ENCODE measurements at places on chromosomes 7 and 10.

DNA sequence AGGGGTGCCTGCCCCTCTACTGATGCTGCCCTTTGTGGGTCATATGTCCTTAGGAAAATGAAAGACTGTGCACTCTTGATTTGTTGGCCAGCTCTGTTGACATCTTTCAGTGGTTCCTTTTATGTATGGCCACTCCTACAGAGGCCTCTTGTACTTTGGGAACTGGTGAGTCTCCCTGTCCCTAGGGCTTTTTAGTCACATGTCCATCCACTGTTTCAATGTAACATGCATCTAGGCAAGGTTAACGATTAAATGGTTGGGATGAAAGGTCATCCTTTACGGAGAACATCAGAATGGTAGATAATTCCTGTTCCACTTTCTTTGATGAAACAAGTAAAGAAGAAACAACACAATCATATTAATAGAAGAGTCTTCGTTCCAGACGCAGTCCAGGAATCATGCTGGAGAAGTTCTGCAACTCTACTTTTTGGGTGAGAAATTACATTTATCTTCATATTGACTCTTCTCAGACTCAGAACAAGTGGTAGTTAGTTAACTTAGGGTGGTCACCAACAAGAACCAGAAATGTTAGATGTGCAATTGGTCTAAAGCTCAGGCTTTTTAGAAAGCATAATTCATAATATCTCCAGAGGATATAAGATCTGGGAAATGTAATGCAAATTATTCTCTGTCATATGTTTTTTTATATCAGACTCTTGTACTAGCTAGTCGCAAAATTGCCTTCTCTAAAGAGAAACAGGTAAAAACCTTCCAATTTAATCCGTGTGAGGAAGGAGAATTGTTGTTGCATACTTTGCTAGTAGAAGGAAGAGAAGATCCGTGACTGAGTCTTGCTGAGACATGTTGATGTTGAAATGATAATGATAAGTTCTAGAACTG lies at the start of gene ABCC2:
Gene ABCC2 (plus strand): TSS at position 194 of the 840 bp plus-strand sequence. CDS start 205 bp downstream, at position 399.
- no peak for DNase-seq

- DNase-seq: no peak
Measured at GRCh38 chr10:87661861-87662785, 2.4 kb downstream of the PAPSS2 start.

- DNase-seq: no peak
Measured at GRCh38 chr7:29146888-29147609, 712 bp upstream of the CPVL start.

- no peak for DNase-seq
Measured at GRCh38 chr10:132193907-132194552, 7.3 kb downstream of the DPYSL4 start.

DNA sequence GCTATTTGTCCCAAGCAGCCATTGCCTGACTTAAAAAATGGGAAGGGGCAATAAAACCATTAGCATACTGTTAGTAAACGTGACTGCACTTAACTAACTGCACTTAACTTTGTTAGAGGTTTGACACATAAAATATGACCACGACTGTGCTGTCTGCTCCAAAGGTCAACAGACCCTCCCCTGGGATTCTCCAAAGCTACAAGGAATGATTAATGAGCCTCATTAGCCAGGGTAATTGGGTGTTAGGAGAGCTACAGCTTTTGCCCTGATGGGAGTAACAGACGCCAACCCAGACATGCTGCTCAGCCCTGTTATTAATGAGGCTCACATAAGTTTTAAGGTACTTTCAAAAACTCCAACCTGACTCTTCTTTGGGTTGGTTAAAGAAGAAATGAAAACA lies 129.4 kb upstream of the PLPP4 start:
- DNase-seq: no peak

- no peak for DNase-seq
Measured at GRCh38 chr7:2897023-2897422, 52.9 kb upstream of the GNA12 start.

GRCh38 chr7:81383846-81384245 lies 386.0 kb downstream of the HGF start:
- no peak for DNase-seq

GRCh38 chr7:112540839-112541577 lies 60.2 kb downstream of the LSMEM1 start:
- no peak for DNase-seq

DNA sequence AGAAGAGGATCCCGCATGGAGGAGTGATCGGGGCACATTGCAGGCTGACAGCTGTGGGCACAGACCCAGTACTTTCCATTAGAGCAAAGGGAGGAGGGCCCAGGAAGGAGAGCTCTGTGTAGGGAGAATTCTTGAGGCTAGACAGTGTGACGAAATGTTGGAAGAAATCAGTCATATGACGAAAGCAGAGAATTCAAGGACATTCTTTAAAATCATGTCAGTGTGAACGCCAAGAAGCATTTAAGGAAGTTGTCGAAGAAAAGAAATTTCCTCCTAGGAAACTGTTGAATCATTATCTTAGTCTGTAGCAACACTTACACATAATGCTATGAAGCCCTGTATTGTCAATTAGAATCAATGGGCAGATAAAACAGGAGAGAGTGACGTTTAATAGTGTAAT lies 191.3 kb upstream of the ADARB2 start:
- no peak for DNase-seq

DNA sequence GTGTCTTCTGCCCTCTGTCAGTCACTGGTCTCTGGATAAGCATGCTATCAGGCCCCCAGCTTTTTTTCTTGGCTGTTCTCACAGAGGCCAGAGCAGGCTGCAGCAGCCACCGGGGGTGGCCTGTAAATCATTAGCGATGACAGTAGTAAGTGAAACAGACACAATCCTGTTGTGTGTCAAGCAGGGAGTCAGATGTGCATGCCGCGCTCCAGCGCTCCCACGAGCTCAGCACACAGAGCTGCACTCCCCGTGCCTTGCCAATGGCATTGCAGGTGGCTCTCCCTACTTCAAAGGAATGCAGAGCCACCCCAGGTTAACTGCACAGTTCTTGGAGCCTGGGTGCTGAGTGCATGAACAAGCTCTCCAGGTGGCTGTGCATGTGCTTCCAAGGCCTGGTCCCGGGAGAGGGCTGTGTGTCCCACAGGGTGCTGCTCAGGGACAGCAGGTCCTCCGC lies 226.1 kb downstream of the GLRX3 start:
- no peak for DNase-seq

DNA sequence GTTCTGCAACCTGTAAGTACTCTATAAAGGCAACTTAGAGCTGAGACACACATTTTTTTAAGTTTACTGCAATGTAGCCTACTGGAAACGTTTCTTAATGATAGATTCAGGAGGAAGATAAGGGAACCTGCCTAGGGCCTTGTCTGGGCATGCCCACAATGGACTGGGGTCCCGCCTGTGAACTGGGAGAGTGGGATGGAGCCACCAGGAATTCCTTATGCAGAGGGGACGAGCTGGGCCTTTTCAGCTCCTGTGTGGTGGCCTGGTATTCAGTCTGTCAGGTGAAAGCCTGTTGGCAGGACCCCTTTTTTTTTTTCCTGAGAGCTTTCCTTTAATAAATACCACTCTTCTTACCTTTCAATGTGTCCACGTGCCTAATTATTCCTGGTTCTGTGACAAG lies 384.4 kb upstream of the ZWINT start:
- no peak for DNase-seq

DNA sequence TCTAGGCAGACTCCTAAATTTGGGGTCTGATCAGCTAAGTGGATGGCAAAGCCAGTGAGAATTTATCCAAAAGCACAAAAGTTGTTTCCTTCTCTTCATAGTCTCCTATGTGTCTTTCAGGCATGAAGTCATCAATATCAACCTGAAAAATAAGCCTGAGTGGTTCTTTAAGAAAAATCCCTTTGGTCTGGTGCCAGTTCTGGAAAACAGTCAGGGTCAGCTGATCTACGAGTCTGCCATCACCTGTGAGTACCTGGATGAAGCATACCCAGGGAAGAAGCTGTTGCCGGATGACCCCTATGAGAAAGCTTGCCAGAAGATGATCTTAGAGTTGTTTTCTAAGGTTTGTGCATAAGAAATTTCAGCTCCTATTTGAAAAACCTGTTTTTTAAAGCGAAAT lies 4.8 kb downstream of the GSTO1 start:
- no peak for DNase-seq

- DNase-seq: no peak
Measured at GRCh38 chr7:156725073-156725472, 84.5 kb downstream of the RNF32 start.

DNA sequence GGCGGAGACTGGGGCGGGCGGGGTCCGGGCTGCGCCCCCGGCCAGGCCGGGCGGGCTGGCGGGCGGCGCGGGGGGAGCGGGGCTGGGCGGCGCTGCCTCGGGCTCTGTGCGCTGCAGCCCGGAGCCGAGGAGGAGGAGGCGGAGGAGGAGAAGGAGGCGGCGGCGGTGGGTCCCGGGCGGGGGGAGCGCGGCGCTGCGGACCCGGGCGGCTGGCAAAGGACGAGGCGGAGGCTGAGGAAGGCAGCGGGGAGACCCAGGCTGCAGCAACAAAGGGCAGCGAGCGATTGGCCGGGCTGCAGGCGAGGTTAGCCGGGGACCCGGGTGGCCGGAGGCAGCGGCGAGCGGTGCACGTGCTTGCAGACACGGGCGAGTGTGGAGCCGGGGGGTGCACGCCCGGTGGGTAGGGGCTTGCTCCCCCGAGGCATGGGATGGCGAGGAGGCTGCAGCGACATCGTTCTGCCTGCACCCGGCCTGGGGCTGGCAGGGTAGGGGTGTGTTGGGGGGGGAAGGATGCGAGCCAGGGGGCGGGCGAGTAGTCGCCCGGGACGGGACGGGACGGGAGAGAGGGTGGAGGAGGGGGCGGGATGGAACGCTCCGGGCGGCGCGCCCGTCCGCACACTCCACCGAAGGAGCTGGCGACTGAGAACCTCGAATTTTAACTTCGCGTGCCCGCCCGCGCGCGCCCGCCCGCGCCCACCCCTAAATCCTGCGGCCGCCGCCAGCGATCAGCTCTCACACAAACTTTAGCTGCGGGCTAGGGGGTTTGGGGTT lies 844 bp upstream of the KAT6B start:
- peak; percentile 55 for DNase-seq

- no peak for DNase-seq
Measured at GRCh38 chr10:97974100-97974499, 56.3 kb downstream of the CRTAC1 start.

GRCh38 chr10:49597426-49598163 lies 12.5 kb upstream of the SLC18A3 start:
- no peak for DNase-seq

- no peak for DNase-seq
Measured at GRCh38 chr7:148919859-148920258, 35.8 kb upstream of the EZH2 start.

DNA sequence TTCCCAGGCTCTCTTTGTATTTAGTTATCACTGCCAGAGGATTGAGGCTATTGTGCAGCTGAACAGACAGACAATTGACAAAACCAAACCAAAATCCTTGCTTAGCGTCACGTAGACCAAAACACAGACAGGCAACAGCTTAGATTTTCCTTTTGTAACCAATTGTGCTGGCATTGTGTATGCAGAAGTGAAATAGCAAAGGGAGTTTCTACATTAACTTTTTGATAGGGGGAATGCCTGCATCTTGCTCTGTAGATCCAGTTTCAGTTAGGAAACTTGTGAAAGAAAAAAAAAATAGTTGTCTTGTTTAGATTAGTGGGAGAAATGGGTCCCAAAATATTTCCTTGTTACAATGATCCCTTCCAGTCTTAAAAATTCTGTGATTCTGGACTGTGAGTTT lies 333.8 kb downstream of the BBS9 start:
- DNase-seq: no peak

- no peak for DNase-seq
Measured at GRCh38 chr10:112189465-112189864, 5.9 kb upstream of the GPAM start.

DNA sequence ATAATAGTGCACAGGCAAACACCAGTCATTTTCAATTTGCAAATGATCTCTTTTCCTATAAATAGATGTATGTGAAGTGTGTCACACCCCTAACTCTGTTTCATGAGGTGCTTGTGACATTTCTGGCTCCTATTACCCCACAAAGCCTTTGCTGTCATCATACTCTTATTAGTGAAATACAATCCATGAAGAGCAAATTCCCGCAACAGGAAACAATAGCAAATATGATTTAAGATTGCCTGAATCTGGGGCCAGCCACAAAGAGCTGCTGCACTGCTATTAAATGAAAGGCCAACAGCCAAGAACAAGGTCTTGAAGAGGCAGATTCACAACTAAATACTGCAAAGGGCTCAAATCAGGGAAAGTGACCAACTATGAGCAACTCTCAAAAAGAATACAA lies 96.3 kb upstream of the CAV2 start:
- no peak for DNase-seq

GRCh38 chr10:91672021-91672608 lies 39.2 kb upstream of the PPP1R3C start:
- DNase-seq: no peak

DNA sequence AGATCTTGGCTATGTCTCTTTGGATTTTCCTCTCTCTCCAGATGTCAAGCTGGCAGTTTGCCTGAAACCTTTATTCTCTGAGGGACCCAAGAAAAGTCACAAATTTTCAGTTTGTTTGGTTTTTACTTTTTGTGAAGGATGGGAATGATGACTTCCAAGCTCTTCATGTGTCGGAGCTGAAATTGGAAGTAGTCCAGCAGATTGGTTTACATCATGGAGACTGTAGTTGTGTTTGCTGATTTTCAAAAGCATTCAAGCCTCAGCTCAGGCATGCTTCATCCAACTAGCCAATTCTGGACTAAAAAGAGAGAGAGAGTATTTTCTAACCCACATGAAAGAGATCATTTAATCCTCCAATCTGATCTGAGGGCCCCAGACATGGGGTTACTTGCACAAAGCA lies 326.2 kb upstream of the AUTS2 start:
- no peak for DNase-seq

DNA sequence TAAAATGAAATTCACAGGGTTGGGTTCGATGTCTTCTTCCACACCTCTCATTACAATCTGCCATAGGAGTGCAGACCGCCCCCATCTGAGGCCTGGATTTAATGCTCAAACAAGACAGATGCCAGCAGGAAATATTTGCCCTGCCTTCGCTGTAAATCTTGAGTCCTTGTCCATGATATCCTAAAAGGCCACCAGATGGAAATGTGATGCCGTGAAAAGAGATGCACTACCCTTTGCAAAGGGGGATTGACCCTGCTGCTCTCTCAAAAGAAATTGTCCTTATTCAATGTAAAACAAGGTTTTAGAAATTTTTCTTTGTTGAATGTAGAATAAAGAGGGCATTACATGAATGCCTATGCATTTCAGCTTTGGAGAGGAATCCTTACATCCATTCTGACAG lies 37.5 kb downstream of the AGAP4 start:
- DNase-seq: no peak

DNA sequence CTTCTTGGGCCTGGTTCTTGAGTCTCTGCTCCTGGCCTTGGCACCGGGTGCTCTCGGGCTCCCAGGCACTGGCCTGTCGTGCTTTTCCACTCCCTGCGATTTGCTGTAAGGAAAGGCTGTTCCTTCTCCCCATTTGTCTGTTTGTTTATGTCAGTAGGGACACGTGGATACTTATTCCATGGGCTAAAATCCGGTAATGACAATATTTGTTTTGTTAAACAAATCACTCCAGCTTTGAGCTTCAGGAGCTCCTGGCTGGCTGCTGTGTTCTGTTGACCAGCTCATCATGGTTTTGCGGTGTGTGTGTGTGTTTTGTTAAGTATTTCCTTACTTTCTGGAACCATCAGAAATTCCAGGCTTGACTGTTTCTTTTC lies 17.5 kb upstream of the JAKMIP3 start:
- DNase-seq: no peak

- DNase-seq: no peak
Measured at GRCh38 chr10:99681553-99681952, 22.2 kb downstream of the ENTPD7 start.

GRCh38 chr10:117757086-117757720 lies 214.7 kb downstream of the EMX2 start:
- no peak for DNase-seq
